Muscle of leg (tissue), 16 donors: ENCODE measurements at places on chromosomes 3 and 15.

DNA sequence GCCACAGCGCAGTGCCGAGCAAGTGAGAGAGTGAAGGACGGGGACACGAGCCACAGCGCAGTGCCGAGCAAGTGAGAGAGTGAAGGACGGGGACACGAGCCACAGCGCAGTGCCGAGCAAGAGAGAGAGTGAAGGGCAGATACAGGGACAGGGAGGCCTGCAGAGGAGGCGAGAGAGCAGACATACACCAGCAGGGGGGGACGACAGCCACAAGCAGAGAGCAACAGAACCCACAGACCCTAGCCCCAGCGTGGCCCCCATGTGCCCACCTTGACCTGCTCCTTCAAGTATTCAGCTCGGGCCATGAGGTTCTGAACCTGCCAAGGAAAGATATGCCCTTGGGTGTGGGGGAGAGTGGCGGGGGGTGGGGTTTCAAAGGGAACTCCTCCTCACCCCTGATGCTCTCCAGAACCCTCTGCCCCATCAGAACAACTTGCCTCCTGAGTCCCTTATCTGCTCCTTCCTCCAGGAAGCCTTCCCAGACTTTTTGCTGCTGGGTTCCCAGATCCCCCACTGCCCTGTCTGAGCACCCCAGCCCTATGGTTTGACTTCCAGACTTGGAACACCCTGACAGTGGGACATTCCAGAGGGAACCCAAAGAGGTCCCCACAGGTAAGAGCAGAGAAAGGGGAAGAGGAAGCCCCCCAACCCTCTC lies 5.3 kb downstream of the ULK3 start:
- no peak for DNase-seq

DNA sequence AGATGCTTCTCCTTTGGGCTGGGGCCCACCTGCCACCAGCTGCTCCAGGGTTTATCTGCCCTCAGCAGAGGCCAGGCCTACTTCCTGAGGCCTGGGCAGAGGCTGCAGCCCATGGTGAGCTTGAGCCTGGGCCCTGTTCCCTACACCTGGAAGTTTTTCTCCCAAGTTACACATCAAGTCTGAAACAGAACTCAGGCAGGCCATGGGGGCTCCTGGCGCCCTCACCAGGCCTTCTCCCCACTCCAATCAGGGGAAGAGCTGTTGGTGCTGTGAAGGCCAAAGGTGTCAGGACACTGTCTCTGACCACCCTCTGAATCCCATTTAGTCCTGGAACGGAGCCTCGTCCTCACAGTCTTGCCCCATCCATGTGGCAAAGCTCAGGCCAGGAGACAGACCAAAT lies 7.3 kb downstream of the VWA5B2 start:
- DNase-seq, result no peak

GRCh38 chr15:74768771-74769342 lies 13.0 kb upstream of the CSK start:
- peak; percentile 70 for DNase-seq

DNA sequence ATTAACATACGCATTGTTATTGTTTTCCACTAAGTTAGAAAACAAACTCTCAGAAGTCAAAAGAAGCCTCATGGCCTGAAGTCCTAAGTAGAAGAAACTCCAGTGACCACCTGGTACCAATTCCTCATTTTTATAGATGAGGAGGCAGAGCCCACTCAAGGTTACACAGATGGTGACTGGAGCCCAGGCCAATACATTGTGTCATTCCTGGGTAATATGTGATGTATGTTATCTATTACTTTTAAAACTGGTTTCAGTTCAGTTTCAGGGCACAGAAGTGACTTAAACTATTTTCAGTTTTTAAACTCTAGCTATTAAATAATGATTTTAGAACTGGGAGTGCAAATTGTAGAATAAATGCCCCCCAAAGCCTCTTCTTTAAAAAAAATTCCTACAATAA lies 66.7 kb upstream of the STXBP5L start:
- no peak for DNase-seq

- no peak for DNase-seq
Observed at GRCh38 chr3:119913021-119913420, 131.1 kb downstream of the NR1I2 start.

GRCh38 chr3:131712662-131713061 lies 209.9 kb upstream of the MRPL3 start:
- no peak for DNase-seq

DNA sequence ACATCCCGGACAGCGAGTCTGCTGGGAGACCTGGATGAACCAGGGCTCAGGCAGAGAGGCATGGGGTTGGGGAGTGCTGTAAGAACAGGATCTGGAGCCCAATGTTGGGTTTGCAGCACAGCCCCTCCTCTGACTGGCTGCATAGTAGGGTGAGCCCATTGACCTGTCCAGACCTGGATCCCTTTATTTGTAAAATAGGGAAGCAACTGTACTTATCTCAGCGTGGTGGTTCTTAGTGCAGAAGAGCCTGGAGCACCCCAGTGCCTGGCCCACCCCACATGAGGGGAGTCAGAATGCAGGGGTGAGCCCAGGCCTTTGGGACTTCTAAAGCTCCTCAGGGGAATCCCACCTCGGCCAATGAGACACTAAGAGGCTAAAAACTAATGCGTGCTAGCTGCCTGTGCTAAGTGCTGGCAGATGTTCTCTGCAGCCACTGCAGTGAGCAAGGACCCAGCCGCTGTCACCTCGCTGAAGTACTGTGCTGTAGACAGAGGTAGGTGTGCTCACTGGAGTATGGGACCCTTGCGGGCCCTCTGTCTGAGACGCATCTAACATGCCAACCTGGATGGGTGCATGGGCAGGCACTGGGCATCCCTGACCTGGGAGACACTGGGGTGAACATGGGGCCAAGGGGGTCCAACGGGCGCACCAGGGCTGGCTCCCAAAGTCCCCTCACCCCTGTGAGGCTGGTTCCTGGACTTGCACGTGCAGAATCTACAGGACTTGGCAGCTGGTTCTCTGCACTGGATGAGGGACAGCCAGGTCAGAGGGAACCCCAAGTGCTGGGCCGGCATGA lies 95.6 kb downstream of the ATP10A start:
- DNase-seq, result no peak

- DNase-seq, result peak; percentile 64
Observed at GRCh38 chr3:15300323-15301078, 31.9 kb downstream of the SH3BP5 start.

GRCh38 chr3:123347691-123348264 lies 101.1 kb downstream of the ADCY5 start:
- no peak for DNase-seq

DNA sequence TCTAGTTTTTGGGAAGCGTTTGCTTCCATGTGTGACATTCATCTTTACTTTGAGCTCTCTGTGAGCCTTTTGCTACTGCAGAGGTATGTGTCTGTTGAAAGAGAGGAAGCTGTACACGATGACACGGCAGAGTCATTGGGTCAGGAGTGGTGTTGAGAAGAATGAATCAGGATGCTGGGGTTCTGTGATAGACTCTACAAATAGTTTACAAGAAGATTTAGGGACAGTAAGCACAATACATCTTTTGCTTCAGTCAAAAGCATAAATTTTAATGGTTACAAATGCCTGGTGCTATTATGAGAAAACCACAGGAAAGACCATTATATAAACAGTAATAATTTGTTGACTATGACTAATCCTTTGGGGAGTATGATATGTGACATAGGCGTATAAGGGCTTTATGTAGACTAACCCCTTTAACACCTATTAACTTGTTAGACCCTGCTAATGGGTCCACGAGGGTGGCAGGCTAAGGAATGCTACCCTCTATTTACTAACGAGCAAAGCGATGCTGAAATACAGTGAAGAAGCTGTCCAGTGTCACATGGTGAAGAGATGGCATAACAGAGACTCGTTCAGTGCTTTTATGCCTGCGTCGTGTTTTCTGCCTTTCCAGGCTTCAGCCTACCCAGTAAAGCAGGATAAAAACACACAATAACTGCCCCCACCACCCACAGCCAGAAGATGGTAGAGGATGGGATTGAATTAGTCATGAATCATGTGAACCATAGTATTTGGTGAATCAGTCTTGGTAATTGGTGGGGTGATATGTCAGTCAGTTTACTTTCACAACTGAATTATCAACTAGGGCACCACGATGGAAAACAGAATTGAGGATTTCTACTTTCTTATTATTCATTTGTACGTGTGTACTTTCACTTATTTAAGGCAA lies 118.8 kb downstream of the LPP start:
- DNase-seq, result no peak

DNA sequence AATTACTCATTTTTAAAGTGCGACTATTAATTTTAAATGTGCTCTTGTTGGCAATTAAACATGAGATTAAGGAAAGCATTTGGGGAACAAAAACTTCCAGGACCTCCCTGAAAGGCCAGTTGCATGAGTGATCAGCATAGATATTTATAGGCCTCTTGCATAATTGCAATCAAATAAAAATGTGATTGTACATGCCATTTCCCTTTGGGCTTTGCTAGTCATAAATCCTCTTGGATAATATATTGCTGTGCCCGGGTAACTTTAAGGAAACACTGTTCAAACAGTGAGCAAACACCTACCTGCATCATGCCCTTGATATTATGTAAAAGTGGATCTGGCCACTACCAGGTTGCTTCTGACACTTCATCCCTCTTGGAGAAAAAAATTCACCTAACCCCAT lies 239.1 kb downstream of the MCTP2 start:
- DNase-seq, result no peak

DNA sequence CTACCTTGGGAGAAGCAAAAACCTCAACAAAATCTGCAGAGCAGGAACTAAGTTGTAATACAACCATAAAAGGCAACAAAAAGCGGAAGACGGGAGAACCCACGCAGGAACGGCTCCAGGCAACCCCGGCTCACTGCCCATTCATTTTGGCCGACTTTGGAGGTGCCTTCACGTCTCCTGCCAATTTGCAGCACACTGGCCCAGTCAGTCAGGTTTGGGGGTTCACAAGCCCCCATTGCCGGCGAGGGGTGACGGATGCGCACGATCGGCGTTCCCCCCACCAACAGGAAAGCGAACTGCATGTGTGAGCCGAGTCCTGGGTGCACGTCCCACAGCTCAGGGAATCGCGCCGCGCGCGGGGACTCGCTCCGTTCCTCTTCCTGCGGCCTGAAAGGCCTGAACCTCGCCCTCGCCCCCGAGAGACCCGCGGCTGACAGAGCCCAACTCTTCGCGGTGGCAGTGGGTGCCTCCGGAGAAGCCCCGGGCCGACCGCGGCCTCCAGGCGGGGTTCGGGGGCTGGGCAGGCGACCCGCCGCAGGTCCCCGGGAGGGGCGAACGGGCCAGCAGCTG lies 463 bp downstream of the TERC start:
- peak; percentile 80 for DNase-seq

DNA sequence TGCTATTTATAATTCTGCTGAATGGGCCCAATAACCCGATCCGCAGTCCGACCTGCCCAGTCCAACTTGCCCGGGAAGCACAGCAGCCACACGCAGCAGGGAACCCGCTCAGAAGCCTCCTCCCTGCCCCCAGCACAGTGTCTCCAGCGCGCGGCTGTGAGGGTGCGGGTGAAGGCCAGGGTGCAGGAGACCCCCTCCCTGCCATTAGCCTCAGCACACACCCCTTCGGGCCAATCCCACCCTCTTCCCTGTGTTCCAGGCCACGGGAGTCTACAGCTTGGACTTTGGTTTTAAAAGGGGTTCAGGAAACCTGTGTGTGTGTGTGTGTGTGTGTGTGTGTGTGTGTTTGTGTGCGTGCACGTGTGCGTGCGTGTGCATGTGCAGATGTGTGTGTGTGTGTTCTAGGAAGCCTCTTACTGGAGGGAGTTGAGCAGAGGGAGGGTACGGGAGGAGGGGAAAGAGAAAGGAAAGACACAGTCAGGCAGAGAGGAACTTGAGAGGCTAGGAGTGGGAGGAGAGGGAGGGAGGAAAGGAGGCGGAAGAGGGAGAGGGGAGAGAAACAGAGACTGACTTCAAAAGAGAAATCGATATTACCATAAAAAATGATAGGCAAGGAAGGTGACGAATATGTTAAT lies 34.2 kb downstream of the ATP2B2 start:
- DNase-seq, result peak; percentile 62

DNA sequence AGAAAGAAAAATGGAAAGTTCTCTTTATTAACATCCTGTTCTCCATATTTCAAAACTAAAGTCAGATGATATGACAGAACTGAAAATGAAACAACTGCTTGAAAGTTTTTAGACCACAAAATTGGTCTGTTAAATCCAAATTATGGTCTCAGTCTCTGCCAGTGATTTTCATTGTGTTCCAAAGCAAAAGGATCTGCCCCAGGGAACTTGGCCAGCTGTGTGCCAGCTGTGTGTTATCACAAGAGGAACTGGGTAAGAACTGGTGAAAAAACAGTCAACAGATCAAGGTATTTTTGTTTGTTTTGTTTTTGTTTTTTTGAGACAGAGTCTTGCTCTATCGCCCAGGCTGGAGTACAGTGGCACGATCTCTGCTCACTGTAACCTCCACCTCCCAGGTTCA lies 323.3 kb downstream of the CTNNB1 start:
- peak; percentile 15 for DNase-seq

DNA sequence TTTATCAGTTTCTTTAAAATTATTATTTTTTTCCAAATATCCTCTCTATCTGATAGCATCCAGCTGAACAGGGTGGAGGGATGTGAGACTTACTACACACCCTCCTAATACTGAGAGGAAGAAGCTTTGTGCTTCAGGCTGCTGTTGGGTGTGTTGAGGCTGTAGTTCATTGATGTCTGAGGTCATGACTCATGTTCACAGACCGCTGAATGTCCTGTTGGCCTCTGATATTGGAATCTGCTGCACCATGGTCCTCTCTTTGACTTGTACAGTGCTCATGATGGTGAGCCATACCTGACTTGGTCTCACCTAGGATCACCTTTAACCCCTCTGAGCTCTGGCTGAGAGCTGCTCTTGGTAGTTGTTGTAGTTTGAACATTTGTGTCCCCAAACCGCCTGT lies 302.9 kb downstream of the SATB1 start:
- no peak for DNase-seq

GRCh38 chr3:146283781-146284445 lies 33.0 kb upstream of the PLSCR4 start:
- no peak for DNase-seq

- peak; percentile 84 for DNase-seq
Observed at GRCh38 chr3:191376516-191377141, 46.3 kb upstream of the UTS2B start.

GRCh38 chr3:138937690-138938055 lies 9.3 kb downstream of the FOXL2 start:
- no peak for DNase-seq

DNA sequence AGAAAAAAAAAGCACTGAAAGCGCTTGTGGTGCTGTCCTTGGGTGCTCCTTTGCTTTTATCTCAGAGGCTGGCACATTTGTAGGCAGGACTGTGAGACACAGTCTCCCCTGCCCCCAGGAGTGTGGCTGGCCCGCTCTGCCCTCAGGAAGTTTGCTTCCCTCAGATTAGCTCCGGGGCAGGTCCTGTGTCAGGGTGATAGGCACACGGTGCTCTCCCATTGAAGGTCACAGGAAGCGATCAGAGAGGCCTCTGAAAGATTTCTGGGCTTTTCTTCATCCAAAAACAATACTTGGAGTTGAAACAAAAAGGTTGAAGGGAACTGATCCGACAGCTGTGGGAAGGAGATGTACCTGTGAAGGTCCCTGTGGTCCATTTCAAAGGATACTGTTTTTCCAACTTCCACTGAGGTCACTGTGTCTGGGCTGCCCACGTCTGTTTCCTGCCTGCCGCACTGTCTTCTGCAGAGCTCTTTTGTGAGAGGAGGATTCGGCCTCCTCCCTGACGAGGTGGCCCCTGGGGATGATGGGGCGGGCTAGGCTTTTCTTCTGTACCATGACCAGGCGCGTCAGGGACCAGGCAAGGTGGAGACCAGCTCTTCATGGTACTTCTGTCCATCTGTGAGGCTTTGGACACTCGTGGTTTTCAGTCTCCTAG lies 330.5 kb upstream of the CTDSPL start:
- DNase-seq, result no peak
